ENCODE measurements at places on chromosomes 1 and 21. TPM values are rescaled to one million over a fixed set of nuclear protein-coding genes. Genes with fewer than 3 reads are reported as not detected.

RCC1 gene
- 70.8 TPM for total RNA-seq

ZNF593OS gene
- total RNA-seq: not detected

OVAAL gene
- total RNA-seq: not detected

OR2T5 gene
- total RNA-seq: not detected

S100A3 gene
- total RNA-seq: 114 TPM

BCAN gene
- total RNA-seq: 0.12 TPM

VWA5B1 gene
- not detected for total RNA-seq

DNAI4 gene
- total RNA-seq: 0.51 TPM

LSM10 gene
- total RNA-seq: 42.9 TPM

Measured in A549 treated with Mapracorat at 1 μM for 4 hours (cell line).